ENCODE measurements at places on chromosomes 13 and 19.

DNA sequence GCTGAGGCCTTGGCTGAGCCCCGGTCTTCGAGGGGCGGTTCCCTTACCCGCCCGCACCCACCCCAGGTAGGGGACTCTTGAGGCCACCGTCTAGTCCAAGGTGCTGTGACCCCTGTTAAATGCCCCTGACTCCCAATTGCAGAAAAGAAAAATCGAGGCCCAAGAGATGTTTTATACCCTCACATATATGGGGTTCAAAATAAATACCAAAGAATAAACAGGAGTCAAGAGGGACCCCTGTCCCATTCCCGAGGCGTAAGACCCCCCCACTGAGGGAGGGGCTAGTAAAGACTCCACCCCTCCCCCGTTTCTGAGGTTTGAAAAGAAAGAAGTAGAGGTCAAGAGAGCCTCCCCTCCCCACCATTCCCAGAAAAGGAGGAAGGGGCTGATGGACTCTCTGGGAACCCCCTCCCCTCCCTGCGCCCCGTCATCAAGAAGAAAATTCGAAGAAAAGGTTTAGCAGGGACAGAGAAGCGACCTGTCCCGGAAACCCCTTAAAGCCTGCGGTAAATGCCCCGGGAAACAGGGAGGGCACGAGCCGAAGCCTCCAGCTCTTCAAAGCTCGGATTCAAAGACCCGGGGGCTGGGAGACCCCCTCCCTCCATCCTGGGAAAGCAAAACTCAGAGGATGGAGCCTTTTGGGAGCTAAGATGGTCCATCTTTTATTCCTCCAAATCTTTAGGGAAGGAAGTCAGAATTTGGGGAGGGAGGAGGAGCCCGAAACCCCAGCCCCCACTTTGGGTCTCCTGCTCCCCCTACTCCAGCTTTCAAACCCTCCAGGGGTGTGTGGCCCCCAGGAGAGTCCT lies 755 bp upstream of the RAB3A start:
- DNase-seq: no peak

- peak; percentile 61 for DNase-seq
These were observed 42.6 kb downstream of the EPS15L1 start for GRCh38 chr19:16429066-16429758.

GRCh38 chr19:2726904-2727639 lies 5.9 kb upstream of the DIRAS1 start:
- DNase-seq: no peak

- DNase-seq: peak; percentile 15
These were observed 52.9 kb downstream of the OR10H4 start for GRCh38 chr19:16001481-16002312.

- no peak for DNase-seq
These were observed 190.3 kb downstream of the KLF12 start for GRCh38 chr13:73943965-73944233.

- DNase-seq: no peak
These were observed 23.4 kb downstream of the DPRX start for GRCh38 chr19:53655042-53655665.

GRCh38 chr19:19342086-19343015 lies 21.7 kb downstream of the MAU2 start:
- peak; percentile 33 for DNase-seq

GRCh38 chr19:52227196-52227940 lies 37.5 kb downstream of the PPP2R1A start:
- no peak for DNase-seq

DNA sequence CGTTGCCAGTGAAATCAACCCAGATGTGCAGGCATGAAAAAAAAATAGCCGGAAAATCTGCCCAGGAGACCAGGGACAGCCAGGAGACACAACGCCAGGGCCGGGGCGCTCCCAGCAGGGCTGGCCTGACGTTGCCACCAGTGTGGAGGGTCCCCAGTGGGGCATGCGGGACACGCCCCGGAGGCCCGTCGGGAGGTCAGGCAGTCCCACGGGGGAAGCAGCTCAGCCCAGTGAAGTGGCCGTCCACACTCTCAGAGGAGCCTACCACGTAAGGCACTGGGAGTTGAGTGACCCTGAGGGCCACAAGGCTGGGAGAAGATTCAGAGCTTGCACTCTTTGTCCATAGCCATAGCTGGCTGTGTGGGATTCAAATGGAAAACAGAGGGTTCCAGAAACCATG lies 53.2 kb upstream of the GAS6 start:
- peak; percentile 3 for DNase-seq

DNA sequence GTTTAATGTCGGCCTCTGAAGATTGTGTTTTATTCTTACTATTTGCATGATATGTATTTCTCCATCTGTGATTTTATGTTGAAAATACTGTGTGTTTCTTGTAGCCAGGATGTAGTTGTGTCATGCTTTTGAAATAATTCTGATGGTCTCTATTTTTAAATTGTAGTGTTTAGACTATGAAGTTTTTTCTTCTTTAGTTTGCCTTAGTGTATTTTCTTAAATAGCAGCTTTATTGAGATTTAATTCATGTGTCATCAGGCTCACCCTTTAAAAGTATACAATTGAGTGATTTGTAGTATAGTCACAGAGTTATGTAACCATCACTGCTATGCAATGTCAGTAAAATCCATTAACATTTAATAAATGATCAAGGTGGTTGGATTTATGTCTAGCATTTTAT lies 74.5 kb downstream of the PCCA start:
- no peak for DNase-seq

GRCh38 chr13:27536361-27537101 lies 83.8 kb downstream of the LNX2 start:
- no peak for DNase-seq

GRCh38 chr19:50717891-50718254 lies 1.7 kb downstream of the SHANK1 start:
- DNase-seq: no peak

- DNase-seq: no peak
These were observed 14.6 kb downstream of the KBTBD7 start for GRCh38 chr13:41179593-41180250.

DNA sequence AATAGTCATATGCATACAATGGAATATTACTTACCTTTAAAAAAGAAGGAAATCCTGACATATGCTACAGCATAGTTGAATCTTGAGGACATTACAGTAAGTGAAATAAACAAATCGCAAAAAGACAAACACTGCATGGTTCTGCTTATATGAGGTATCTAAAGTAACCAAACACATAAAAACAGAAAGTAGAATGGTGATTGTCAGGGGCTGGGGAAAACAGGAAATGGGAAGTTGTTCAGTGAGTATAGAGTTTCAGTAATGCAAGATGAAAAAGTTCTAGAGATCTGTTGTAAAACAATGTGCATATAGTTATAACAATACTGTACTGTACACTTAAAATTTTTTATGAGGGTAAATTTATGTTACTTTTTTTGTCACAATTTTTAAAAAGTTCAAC lies 219.4 kb downstream of the KLF5 start:
- no peak for DNase-seq

GRCh38 chr13:31742097-31742734 lies 2.9 kb downstream of the RXFP2 start:
- DNase-seq: peak; percentile 23

Measured in prostate gland (tissue), 2 donors.